Hepatocyte (in vitro differentiated cells): ENCODE measurements at places on chromosomes 7 and 10.

DNA sequence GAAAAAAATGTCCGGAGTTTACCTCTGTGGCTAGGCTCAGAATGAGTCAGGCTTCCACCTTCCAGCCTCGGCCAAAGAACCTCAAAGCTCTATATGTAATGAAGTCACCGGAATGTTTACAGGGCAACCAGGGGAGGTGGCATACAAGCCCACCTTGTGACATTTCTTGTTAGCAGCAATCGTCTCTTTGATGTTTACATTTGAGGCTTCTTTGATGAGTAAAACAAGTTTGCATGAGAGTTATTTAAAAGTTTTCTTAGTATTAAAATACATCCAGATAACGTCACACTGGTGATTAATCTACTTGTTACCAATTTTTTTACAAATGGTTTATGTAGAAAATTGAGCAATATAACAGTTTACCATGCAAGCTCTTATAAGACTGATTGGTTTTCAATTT lies 133.1 kb upstream of the ADAM12 start:
- no peak for DNase-seq

DNA sequence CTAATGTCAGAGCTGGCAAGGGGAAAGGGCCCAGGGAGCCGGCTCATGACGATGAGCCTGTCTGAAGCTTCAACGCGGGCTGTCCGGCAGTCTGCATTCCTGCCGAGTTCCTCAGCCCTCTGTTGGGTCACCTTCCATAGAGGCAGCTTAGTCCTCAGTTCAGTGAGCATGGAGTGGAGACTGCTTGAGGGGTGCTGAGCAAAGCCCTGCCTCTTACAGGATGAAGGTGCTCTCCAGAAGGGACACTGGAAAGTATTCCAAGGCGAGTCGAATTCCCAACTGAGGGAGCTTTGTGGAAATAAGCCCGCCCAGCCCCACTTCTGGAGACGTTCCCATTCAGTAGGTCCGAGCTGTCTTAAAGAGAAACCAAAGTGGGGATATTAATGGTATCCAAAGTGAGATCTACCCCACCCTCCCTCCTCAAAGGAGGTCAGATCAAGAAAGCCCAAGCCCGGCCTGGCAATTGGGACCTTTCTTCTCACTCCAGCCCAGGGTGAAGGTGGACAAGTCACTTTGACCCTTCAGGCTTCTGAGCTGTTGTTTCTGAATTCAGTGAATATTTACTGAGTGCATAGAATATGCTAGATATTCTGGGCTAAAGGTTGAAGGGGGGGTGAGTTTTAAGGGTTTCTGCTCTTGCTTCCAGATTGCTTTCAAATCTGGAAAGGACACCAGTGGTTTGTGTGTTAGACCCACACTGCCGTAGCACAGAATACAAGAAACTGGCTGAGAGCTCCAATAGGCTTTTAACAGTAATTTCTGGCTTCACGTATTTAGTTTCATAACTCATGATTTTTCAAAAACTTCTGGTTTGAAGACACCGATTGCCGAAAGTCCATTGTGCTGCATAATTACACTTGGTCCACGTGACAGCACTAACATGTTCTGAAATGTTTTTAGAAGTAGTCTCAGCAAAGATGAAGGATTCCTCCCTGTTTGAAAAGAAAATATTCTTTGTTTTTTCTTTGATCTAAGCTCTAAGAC lies 3.5 kb downstream of the EGFR start:
- DNase-seq, result no peak

DNA sequence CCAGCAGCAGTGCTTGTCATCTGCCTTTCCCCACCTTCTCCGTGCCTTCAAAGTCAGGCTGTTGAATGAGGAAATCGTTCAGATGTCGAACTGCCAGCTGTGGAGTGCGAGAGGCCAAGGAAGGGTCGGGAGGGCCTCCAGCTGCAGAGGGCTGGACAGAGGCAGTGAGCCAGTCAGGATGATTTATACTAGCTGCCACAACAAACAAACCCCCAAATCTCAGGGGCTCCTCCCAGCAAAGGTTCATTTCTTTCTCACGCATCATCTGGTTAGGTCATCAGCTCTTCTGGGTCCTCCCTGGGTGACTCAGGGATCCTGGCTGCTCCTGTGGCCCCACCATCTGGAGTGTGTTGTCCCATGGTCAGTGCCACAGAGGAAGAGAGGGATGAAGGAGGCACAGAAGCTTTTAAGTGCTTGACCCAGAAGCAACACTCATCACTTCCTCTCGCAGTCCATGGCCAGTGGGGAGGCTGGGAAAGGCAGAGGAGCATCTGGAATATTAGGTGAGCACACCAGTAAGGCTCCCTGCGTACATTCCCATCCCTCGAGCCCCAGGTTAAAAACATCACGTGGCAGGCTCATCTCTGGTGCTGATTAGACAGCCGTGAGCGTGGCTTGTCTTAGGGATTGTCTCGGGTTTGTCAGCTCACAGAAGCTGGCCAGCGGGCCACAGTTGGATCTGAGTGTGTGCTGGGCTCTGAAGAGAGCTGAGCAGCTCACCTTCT lies 140.7 kb downstream of the RGS10 start:
- peak; percentile 64 for DNase-seq

DNA sequence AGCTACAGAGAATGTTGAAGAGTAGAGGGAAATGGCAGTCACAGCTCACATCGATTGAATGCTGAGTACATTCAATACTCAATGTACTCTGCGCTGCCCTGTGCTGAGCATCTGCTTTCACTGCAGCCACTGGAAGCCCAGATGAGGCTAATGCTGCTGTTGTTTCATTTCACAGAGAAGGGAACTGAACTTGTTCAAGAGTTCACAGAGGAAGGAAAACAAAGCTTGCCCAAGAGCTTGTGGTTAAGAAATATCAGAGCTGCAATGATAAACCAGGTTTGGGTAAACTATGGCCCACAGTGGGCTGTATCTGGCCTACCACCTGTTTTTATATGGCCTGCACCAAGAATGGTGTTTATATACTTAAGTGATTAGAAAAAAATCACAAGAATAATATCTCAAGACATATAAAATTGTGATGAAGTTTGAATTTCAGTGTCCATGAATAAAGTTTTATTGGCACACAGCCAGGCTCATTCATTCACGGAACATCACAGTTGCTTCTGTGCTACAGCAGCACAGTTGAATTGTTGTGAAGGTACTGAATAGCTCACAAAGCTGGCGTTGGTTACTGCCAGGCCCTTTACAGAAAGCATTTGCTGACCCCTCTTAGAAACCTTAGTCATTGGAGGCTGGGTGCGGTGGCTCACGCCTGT lies 64.1 kb downstream of the CFAP58 start:
- DNase-seq, result no peak

DNA sequence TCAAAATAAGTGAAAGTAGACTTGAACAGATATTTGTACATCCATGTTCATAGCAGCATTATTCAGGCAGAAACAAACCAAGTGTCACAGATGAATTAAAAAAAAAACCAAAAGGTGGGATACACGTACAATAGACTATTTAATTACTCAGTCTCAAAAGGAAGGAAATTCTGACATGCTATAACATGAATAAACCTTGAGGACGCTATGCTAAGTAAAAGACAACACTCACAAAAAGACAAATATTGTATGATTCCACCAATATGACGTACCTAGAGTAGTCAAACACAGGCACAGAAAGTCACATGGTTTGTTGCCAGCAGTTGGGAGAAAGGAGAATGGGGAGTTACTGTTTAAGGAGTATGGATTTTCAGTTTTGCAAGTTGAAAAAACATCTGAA lies 18.0 kb upstream of the CFAP70 start:
- DNase-seq, result no peak

DNA sequence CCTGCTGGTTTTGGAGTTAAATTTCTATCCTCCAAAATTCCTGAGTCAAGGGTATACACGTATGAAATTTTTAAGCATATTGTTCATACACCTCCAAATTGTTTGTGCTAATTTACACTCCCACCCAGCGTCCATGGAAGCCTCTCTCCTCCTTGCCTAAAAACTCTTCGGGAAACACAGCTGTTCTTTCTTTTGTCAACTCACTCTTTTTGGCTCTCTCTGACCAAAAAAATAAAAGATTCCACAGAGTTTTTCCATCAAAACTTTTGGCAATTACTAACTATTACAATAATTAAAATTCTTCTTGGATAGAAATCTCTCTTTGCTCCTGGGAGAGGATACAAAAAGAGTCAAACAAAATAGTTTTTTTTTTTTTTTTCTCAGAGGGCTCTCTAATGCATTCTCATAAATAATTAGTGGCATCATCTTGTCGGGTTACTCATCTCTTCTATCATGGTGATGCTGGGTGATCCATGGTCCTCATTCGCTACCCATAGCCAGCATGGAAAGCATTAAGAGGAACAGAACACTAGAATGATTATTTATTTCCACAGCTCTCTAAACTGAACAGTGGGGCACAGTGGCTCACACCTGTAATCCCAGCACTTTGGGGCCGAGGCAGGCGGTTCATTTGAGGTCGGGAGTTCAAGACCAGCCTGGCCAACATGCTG lies 310.7 kb downstream of the SFMBT2 start:
- no peak for DNase-seq

GRCh38 chr7:33048257-33048656 lies 14.3 kb downstream of the NT5C3A start:
- no peak for DNase-seq

DNA sequence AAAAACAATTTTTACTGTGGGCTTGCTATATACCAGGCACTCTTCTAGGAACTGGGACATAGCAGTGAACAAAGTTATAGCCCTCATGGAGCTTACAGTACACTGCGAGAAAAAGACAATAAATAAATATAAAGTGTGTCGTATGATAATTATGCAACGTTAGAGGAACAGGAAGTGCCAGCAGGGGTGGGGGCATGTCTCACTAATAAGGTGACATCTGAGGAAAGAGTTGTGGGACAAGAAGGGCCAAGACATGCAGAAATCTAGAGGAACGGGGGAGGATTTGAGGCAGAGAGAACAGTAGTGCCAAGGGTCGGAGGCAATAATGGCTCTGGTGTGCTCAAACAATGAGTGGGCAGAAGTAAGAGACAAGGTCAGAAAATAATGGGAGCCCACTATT lies 52.8 kb downstream of the LMBR1 start:
- no peak for DNase-seq

DNA sequence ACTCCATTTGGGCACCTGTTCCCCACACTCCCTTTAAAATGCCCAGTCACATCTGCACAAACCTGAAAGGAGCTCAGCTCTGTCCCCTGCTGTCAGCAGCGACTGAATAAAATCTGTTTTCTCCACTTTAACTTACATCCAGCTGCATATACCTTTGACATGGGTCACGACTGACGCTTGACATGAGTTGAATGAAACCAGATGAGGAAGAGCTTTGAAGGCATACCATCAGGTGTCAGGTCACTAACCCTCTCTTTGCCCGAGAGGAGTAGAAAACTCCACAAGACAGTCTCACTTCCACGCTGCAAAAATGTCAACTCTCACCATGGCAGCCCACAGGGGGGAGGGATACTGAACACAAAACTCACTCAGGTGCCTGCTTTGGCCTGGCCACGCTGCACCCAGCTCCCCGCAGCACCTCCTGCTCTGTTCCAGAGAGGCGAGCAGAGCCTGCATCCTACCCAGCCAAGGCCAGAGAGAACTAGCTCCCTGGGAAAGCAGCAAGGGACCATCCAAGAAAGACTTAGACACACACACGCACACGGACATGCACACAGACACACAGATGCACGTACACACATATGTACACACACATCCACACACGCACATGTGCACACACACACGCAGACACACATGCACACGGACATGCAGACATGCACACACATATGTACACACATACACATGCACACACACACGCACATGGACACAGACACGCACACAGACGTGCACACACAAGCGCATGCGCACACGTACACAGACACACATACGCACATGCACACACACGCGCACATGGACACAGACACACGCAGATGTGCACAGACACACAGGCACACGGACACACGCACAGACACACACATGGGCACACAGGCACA lies 191.0 kb downstream of the MAD1L1 start:
- no peak for DNase-seq

DNA sequence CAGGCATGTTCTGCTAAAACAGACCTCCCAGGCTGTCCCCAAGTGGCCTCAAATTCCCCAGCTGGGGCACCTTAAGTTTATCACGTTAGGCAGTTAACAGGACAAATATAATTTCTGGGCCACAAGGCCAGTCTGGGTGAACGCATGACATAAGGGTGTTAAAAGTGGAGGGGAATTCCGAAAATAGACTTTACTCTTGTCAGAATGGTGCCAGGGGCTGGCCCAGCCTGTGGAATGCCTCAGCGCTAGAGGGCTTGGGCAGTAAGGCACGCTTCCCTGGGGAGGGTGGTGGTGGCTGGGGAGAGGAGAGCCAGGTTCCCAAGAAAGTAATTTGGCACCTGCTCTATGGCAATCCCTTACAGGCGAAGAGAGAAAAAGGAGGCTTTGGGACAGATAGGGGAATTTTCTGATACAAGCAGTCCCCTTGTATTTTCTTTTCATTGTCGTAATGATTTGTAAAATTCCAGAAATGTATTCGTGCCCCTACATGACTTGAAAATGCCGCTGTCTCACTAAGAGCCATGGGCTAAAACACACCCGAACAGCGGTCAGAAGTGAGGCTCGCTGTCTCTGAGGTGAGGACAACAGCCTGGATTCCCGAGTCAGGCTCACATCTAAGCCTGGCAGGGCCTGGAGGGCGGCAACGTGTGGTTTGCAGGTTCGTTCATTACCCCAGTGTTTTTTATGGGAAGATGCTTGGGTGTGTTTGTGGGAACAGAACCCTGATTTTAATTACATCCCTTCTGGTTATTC lies 463.2 kb upstream of the GALNT17 start:
- DNase-seq, result no peak

DNA sequence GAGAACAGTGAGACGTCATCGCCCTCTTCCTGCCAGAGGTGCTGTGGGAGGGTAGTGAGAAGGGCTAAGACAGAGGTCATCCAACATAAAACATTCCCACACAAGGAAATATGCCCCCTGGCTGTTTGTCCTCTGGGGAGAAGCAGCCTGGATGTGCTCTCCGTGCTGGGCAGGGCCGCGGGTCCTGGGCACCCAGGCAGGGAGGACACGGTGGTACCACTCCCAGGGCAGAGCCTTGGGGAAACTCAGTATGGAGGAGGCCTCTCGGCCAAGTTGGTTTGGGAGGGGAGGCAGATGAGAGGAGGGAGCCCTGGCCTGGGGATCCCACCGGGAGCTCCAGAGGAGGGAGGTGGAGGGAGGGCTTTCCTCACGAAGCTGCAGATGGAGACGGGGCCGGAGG lies 129.4 kb downstream of the GLRX3 start:
- DNase-seq, result no peak

- DNase-seq, result peak; percentile 29
Measured at GRCh38 chr10:131177431-131178327, 133.8 kb downstream of the TCERG1L start.
